NAMALWA (cell line): ENCODE measurements at places on chromosomes 1 and 21.

DNA sequence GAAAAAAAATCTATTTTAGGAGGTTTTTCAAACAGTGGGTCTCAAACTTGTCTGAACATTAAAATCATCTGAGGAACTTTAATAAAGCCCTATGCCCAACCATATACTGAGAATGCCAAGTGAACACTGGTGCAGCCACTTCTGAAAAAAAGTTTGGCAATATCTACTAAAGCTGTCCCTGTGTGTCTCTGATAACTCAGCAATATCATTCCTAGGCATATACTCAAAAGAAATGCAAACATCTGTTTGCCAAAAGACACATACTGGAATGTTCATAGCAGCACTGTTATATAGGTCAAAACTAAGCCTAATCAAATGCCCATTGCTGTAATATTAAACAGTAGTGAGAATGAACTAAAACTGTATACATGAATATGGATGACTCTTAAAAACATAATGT lies 74.2 kb upstream of the RGS4 start:
- DNase-seq = no peak

DNA sequence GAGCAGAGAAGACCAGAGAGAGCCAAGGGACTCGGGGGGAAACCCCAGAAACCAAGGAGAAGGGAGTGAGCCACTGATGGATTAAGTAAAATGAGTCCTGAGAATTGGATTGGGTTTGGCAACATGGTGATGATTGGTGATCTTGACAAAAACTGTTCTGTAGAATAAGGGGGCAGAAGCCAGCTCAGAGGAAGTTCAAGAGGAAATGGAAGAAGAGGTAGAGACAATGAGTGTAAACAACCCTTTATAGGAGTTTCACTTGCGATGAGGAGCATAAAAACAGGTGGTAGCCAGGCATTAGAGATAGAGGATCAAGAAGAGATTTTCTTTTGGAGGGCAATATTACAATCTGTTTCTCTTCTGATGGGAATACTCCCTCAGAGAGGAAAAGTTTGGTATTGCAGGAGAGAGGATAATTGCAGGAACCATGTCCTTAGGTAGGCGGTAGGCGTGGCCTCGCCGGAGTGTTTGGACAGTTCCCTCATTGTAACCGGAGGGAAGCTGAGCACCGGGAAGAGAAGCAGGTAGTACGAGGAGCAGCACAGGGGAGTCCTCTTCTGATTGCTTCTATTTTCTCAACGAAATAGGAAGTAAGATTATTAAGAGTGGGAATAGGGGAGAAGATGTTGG lies 68.4 kb upstream of the TENT5C start:
- DNase-seq = no peak

- DNase-seq = no peak
Measured at GRCh38 chr21:34642211-34643075, 26.4 kb upstream of the CLIC6 start.

- no peak for DNase-seq
Measured at GRCh38 chr1:78340006-78340405, 150.8 kb upstream of the PTGFR start.

GRCh38 chr1:112737573-112737972 lies 22.4 kb upstream of the PPM1J start:
- no peak for DNase-seq

- DNase-seq = no peak
Measured at GRCh38 chr21:29237110-29238052, 61.3 kb upstream of the BACH1 start.

- DNase-seq = no peak
Measured at GRCh38 chr1:234980291-234980644, 148.4 kb downstream of the TOMM20 start.

GRCh38 chr1:153444078-153444477 lies 16.4 kb downstream of the S100A7 start:
- DNase-seq = no peak

DNA sequence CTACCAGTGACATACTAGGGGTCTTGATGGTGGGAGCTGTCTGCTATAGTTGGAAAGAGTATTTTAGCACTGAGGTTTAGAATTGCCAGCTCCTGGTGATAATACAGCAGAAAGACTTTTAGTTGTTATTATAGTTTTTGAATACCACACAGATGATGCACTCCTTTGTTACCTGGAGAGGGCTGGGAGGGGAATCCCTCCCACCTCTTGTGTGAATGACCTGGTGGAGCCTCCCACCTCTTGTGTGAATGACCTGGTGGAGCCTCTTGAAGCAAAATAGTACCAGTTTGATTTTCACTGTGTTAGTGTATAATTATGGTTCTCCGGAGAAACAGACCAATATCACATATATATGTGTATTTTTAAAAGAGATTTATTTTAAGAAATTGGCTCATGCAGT lies 3.3 kb downstream of the DISP1 start:
- no peak for DNase-seq

DNA sequence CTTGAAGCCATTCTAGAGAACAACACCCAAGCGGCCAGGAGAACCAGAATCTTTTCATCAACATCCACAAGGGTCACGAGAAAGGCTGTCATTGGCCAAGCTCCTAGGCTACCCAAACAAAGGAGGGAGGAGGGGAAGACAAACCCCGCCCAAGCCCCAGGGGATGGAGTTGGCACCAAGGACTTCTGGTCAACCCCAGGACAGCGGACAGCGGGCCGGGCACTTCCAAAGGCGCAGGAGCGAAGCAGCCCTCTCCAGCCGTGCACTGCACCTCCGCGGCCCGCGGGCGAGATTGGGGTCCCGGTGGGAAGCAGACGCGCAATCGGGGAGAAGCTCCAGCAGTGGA lies at the start of gene CLIC6:
TSS of gene CLIC6 (plus strand) at position 192 of the 346 bp plus-strand sequence. CDS start 395 bp downstream, outside the sequence.
- no peak for DNase-seq

- no peak for DNase-seq
Measured at GRCh38 chr1:64934115-64934877, 32.1 kb downstream of the JAK1 start.

GRCh38 chr1:192545896-192546521 lies 29.6 kb upstream of the RGS1 start:
- DNase-seq = peak; percentile 76

DNA sequence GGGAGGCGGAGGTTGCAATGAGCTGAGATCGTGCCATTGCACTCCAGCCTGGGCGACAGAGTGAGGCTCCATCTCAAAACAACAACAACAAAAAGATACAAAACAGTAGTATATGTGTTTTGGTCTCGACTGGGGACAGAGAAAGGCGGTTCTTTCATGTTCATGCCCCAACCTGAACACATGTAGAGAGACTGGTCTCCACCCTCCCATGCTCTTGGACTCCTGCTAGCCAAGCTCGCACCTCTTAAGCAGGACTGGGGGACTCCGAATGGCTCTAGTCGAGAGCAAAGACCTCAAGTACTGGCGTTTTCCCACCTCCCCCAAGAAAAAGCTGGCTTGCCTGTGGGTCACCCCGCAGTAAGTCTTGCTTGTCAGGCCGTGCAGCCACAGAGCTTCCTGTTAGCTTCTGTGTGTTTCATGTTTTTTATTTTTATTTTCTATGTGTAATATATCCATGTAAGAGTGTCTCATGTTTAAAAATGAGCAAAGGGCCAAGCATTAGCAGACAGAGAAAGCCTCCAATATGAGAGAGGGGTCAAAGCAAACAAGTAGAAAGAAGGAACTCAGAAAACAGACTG lies 91.6 kb downstream of the SCCPDH start:
- no peak for DNase-seq

DNA sequence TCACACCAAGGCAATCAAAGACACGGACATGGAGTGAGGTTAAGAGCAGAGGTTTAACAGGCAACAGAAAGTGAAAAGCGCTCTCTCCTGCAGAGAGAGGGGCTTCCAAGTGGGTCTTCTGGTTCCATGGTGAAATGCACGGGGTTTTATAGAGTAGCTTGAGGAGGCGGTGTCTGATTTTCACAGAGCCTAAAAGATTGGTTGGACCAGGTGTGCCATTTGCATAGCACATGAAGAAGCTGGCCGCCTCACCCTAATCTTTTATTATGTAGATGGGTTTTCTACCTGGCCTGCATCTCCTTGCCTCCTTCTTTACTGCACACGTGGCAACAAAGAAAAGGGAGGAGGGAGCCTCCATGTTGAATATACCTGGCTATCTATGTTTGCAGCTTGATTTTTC lies 197.3 kb downstream of the RYR2 start:
- no peak for DNase-seq
